ENCODE measurements at places on chromosomes 3 and 15.
A peak's percentile ranks its signal among the peaks of the same experiment; 100 is the strongest.

GRCh38 chr3:177930771-177931170 lies 605.5 kb upstream of the KCNMB2 start:
- DNase-seq = no peak

DNA sequence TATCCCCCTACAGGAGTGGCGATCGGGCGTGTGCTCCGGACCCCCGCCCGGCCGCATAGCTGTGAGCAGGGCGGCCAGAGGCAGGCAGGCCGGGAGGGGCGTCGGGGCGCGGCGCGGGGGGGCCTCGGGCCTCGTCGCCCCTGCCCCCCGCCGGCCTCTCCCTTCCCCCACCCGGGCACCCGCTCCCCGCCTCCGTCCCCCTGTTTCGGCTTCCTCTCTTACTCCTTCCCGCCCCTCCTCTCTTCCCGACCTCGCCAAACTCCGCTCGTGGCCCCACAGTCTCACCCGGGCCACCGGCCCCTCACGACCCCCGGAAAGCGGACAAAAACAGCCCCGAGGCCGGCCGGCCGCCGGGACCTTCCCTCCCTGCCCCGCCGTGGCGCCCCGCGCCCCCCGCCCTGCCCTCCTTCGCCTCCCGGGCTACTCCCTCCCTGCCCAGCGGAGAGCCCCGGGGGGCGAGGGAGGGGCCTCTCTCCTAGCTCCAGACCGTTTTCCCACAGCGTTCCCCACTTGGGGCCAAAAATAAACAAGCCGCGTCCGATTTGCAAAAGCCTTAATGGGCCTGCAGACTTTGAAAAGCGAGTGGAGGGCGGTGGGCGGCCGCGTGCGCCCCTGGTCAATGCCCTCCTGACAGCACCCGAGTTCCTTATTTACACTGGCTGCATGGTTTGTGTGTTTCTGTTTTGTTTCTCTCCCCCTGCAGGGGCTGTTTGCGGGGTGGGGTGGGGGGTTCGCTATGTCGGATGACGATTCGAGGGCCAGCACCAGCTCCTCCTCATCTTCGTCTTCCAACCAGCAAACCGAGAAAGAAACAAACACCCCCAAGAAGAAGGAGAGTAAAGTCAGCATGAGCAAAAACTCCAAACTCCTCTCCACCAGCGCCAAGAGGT lies 1.0 kb downstream of the UBE2E1 start:
- DNase-seq = peak; percentile 24

DNA sequence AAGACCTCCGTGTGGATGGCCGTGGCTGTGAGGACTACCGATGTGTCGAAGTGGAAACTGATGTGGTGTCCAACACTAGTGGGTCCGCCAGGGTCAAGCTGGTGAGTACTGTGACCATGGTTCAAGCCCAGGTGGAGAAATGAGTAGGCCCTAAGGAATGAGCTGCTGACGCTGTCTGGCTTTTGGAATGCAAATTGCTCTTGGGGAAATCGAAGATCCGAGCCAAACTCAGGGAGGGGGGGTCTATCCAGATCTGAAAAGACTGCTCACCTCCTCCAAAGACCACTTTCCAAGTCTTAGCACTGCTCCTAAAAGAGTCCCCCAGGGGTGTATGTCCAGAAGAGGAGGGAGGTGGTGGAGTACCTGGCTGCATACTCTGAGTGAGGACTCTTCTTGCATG lies 13.1 kb downstream of the EXOSC7 start:
- no peak for DNase-seq

GRCh38 chr3:186432189-186432588 lies 70.2 kb upstream of the DGKG start:
- DNase-seq = no peak
